ENCODE measurements at places on chromosomes 2 and 18. TPM values are rescaled to one million over a fixed set of nuclear protein-coding genes. Genes with fewer than 3 reads are reported as not detected.

Gene C2orf92
- total RNA-seq = 45.7 TPM

Gene SRD5A2
- total RNA-seq = not detected

Gene SP140
- 0.47 TPM for total RNA-seq

Gene KIF1A
- total RNA-seq = 2.9 TPM
